Stimulated activated CD4-positive, alpha-beta T cell treated with anti-CD3 and anti-CD28 coated beads, Interleukin-4, amount 100 ng/mL, for 48 hours (primary cell): ENCODE measurements at places on chromosomes 2 and 18.

DNA sequence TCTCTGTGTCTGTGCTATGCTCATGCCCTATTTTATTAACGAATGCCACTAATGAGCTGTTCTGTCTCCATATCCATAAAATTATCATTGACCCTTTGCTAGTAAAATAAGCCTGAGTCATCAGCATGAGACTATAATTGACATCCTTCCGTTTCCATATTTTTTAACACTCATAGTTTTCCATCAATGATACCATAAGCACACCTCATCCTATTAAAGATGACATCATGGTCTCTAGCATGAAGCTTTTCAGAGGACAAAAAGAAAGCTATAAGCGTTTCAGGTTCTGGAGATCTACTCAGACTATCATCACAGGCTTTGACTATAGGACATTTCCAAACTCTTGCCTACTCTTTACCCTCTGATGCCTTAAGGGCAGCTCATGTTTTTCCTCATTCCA, 1.2 kb upstream of the DSC2 start:
- DNase-seq, result no peak

- no peak for DNase-seq
Observed at GRCh38 chr18:50193796-50194630, 934 bp downstream of the MYO5B start.

DNA sequence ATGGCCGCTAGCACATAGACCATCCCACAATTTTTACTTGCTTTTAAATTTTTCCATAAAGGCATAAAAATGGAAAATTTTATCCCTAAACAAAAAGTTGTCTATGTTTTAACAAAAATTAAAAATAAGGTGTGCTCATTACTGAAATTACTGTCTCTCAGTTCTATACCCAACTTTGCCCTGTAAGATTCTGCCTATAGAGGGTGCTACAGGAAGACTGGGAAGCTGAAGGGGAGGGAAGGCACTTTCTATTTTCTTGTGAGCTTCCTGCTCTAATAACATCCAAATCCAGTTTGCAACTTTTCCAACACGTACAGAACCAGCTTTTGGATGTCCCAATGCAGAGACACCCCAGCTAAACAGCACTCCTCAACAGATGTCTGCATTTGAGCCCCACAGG, 666.9 kb downstream of the PLCL1 start:
- no peak for DNase-seq

DNA sequence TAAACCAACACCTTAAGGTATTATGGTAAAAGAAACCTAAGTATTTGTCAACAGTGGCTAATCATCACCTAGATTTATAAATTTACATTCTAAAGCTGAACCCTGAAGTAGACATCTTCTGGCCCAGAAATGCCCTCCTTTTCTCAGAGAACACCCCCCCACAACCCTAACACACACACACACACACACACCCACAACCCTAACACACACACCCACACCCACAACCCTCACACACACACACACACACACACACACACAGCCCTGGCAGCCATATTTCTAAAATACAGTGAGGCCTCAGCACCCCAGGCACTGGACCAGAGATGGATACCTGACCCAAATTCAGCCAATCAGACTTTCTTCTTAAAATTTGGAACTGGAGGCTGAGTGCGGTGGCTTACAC, 14.3 kb downstream of the SRBD1 start:
- no peak for DNase-seq

GRCh38 chr2:238235331-238235732, 4.5 kb downstream of the HES6 start:
- no peak for DNase-seq

- no peak for DNase-seq
Observed at GRCh38 chr2:238459081-238459629, 32.4 kb downstream of the ASB1 start.

DNA sequence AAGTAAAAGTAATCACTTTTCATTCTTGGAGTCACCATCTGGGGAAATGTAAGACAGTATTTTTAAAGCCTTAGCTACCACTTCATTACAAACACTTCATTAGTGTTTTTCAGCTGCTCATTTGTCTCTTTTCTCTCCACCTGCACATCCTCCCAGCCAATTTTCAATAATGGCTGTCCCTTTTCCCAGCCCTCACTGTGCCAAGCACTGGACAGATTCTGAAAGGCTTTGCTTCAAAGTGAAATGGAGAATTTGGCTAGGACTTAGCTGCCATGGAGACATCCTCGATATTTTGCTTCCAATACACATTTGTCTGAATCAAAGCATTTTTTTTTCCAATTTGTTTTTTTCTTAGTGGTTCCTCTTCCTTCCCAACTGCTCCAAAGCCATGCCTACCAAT, 272.4 kb upstream of the NRXN1 start:
- no peak for DNase-seq
